MV-4-11 (cell line): ENCODE measurements at places on chromosomes 1 and 21.

- no peak for DNase-seq
Measured at GRCh38 chr1:110185181-110185580, 24.9 kb upstream of the KCNC4 start.

DNA sequence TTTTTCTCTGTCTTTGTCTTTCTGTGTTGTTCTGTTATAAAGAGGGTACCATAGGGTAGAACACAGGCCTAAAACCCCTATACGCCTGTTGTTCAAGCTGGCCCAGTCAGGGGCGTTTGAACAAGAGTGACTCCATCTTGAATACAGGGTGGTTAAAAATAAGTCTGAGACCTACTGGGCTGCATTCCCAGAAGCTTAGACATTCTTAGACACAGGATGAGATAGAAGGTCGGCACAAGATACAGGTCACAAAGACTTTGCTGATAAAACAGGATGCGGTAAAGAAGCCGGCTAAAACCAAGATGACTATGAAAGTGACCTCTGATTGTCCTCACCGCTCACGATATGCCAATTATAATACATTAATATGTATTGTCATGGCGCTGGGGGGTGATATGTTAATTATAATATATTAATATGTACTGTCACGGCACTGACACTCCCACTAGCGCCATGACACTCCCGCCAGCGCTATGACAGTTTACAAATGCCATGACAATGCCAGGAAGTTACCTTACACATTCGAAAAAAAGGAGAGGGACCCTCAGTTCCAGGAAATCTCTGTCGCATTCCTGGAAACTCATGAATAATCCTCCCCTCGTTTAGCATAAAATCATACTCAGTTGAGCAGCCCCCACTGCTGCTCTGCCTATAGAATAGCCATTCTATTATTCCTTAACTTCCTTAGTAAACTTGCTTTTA, 58.5 kb upstream of the KLHDC7A start:
- no peak for DNase-seq

DNA sequence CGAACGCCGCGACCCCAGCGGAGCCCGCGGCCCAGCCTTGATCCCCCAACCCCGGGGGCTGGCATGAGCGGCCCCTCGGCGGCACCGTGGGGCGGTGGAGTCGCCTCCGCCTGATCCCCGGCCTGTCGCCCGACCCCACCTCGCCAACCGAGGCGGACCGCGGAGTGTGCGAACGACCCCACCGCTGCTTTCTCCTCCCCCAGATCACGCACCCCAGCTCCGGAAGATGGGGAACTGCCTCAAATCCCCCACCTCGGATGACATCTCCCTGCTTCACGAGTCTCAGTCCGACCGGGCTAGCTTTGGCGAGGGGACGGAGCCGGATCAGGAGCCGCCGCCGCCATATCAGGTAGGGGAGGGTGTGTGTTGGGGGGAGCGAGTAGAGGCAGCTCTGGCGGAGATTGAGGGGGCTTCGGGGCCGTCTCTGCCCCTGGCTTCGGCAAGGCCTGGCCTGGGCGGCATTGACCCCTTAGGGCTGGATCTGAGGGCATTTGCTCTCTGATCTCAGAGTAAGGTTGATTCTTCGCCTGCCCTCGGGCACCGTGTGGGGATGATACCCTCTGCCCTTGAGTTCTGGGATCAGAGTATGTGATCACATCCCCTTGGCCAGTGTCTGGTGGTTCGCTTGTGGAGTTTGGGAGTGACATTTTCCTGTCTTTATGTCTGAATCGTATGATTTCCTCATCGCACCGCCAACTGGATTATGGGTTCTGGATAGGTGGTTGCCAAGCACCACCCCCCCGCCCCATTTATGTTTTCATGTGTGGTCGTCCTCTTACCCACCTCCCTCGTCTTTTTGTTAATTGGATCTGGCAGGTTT, 668 bp downstream of the RNF11 start:
- peak; percentile 21 for DNase-seq

DNA sequence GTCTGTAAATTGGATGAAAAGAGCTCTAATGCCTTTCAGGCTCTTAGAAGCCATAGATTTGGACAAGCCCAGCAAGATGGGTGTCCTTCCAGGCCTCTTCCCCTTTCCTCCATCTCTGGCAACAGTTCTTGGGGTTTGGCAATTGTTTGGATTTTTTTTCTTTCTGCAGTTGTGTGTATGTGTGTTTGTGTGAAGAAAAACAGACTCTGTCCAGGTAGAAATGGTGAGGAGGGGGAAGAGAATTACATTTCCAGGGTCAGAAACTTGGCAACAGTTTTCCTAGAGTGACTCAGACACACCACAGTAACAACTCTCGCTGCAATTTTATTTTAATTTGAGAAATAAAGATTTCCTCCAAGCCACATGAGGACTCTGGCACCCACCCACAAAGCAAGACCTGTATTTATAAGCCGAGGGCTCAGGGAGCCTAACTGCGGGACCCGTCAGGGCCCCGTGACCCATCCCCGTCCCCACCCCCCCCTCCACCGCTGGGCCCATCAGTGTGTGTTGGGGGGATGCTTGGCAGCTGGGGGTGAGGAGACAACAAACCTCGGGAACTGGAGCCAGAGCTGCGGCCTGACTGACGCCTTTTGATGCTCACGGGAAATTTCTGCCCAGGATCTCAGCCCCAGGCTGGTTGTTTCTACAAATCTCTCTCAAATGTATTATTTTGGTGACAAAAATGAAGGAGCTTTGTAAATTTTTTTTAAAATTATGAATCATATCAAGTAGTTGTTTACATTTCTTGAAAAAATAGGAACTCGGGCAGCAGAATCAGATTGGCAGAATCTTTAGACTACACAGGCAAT, 4.4 kb downstream of the TMEM200B start:
- DNase-seq = no peak

DNA sequence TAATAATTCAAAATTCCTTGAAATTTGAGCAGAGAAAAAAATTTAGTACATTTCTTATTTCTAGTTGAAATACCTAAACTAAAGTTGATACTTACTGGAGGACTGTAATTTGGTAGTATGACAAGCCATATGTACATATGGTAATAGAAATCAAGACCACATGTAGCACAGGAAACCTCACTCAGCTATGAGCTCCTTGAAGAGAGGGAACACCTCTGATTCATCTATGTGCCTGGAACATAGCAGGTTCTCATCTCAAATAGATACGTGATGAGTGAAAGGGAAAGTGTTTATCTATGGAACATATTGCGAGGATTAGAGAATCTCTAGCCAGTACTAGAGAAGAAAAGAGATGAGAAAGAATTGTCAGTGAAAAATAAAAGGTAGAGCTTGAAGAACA, 47.9 kb upstream of the GNG4 start:
- DNase-seq = no peak
